ENCODE measurements at places on chromosomes 2 and 18.

- no peaks in the 10 kb centered on the region for H3K27me3 ChIP-seq
- no peak overlapping the region for H3K4me3 ChIP-seq
- no peak for DNase-seq
- no peaks in the 10 kb centered on the region for H3K36me3 ChIP-seq
- no peaks in the 10 kb centered on the region for H3K4me1 ChIP-seq
Observed at GRCh38 chr18:32698153-32698552, 74.7 kb downstream of the KLHL14 start.

- no peak overlapping the region for H3K4me3 ChIP-seq
- no peaks in the 10 kb centered on the region for H3K36me3 ChIP-seq
- DNase-seq: no peak
- H3K4me1 ChIP-seq: no peaks in the 10 kb centered on the region
Observed at GRCh38 chr2:203737360-203737759, 30.9 kb downstream of the CD28 start.

- no peaks in the 10 kb centered on the region for H3K36me3 ChIP-seq
- H3K4me1 ChIP-seq: no peaks in the 10 kb centered on the region
- H3K27me3 ChIP-seq: no peaks in the 10 kb centered on the region
- no peak for DNase-seq
- no peak overlapping the region for H3K4me3 ChIP-seq
- no peak overlapping the region for H3K27ac ChIP-seq
Observed at GRCh38 chr18:1914489-1914888, 656.8 kb downstream of the METTL4 start.

- DNase-seq: no peak
- no peak overlapping the region for H3K27ac ChIP-seq
- H3K4me1 ChIP-seq: no peaks in the 10 kb centered on the region
- no peaks in the 10 kb centered on the region for H3K36me3 ChIP-seq
- no peak overlapping the region for H3K4me3 ChIP-seq
Observed at GRCh38 chr2:190378880-190379237, 29.3 kb upstream of the MFSD6 start.

DNA sequence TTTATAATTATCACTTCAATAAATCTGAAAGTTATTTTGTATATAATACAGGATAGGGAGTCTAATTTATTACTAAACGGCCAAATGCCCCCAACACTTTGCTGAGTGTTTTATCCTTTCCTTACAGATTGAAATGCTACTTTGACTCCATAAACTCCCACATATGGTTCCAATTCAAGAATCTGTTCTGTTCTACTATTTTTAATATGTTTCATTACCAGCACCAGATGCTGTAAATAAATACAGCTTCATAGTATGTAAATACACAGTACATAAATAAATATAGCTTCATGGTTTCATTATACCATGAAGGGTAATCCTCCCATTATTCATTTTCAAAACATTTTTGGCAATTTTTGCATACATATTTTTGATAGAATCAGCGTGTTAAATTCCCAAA, 34.0 kb upstream of the MREG start:
- no peaks in the 10 kb centered on the region for H3K27me3 ChIP-seq
- no peak overlapping the region for H3K4me3 ChIP-seq
- H3K27ac ChIP-seq: no peak overlapping the region
- H3K36me3 ChIP-seq: 0 out of 2 replicates have a peak, but pooled peaks cover 4% of the 10 kb centered on the region

- H3K36me3 ChIP-seq: peaks cover 17% of the 10 kb centered on the region
- peak overlapping the region; percentile 100 for H3K27ac ChIP-seq
- no peak overlapping the region for H3K4me3 ChIP-seq
- no peaks in the 10 kb centered on the region for H3K27me3 ChIP-seq
- H3K4me1 ChIP-seq: peaks cover 92% of the 10 kb centered on the region
Observed at GRCh38 chr2:54572262-54572635, 116.1 kb downstream of the SPTBN1 start.

- H3K36me3 ChIP-seq: no peaks in the 10 kb centered on the region
- H3K4me3 ChIP-seq: no peak overlapping the region
- peaks cover 11% of the 10 kb centered on the region for H3K4me1 ChIP-seq
Observed at GRCh38 chr2:105431367-105432043, 32.7 kb upstream of the FHL2 start.

- H3K4me3 ChIP-seq: no peak overlapping the region
- H3K36me3 ChIP-seq: no peaks in the 10 kb centered on the region
- no peak for DNase-seq
- H3K27me3 ChIP-seq: no peaks in the 10 kb centered on the region
- no peak overlapping the region for H3K27ac ChIP-seq
Observed at GRCh38 chr2:133248264-133248663, 320.0 kb downstream of the NCKAP5 start.

- no peak for DNase-seq
- no peak overlapping the region for H3K4me3 ChIP-seq
- H3K27me3 ChIP-seq: peaks cover 2% of the 10 kb centered on the region
- H3K27ac ChIP-seq: no peak overlapping the region
Observed at GRCh38 chr2:26430826-26431225, 29.1 kb downstream of the DRC1 start.

GRCh38 chr2:226849349-226849748, 13.5 kb downstream of the RHBDD1 start:
- no peaks in the 10 kb centered on the region for H3K4me1 ChIP-seq
- no peak overlapping the region for H3K27ac ChIP-seq
- no peaks in the 10 kb centered on the region for H3K27me3 ChIP-seq
- no peaks in the 10 kb centered on the region for H3K36me3 ChIP-seq

GRCh38 chr18:8895987-8896619, 190.7 kb downstream of the MTCL1 start:
- no peak for DNase-seq
- peaks cover 4% of the 10 kb centered on the region for H3K4me1 ChIP-seq
- no peak overlapping the region for H3K27ac ChIP-seq
- no peaks in the 10 kb centered on the region for H3K27me3 ChIP-seq
- no peak overlapping the region for H3K4me3 ChIP-seq

GRCh38 chr2:223044092-223044836, 7.7 kb upstream of the KCNE4 start:
- peaks cover 7% of the 10 kb centered on the region for H3K4me1 ChIP-seq
- H3K4me3 ChIP-seq: no peak overlapping the region
- DNase-seq: no peak

DNA sequence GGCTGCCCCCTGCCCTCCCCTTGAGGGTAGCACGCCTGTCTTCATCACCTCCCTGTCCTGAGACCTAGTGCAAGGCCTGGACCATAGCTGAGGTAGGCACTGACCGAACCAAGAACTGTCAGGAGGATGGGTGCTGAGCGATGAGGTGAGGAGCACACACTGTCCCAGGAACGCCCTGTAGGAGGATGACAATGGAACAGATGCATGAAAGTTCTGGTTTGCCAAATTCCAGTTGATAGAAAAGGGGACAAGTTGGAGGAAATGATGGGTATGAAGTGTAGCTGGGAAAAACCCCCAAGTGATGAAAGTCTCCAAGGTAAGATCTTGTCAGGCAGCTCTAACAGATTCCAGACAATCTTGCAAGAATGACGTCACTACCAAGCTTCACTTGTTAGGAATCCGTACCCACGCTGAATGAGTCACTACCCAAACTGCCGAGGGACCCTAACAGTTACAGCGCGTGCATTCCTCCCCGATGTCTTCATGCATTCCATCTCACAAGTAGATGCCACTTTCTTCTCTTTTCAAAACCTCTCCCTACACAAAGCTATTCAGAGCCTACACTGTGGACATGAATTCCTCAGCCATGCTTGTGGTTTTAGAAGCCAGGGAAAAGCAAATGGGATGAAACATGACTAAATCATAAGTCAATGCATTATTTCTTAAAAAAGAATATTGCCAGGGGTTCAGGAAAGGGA, 27.6 kb downstream of the MRPL33 start:
- H3K27ac ChIP-seq: peak overlapping the region; percentile 99
- no peaks in the 10 kb centered on the region for H3K27me3 ChIP-seq
- no peaks in the 10 kb centered on the region for H3K36me3 ChIP-seq
- H3K4me3 ChIP-seq: no peak overlapping the region
- H3K4me1 ChIP-seq: peaks cover 20% of the 10 kb centered on the region
- DNase-seq: peak; percentile 96

DNA sequence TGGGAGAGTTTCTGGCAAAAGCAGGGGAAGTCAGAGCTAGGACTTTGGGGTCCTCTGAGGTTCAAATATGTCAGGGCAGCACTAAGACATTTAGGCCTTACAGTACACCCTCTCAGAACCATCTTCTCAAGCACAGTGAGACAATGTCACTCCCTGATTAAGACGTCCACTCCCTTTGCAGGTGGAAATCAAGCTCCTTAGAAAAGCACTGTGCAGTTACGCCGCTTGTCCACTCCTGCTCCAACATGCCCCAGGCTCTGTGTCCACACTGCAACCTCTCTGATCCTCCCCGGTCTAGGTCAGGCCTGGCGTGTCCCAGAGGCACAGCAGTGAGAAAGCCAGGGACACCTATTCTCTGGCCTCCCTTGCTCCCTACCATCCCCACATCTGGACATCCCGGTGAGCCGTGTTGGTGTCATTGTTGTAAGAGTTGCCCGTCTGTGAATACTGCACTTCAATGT, 528.6 kb upstream of the ID2 start:
- no peaks in the 10 kb centered on the region for H3K36me3 ChIP-seq
- H3K27ac ChIP-seq: no peak overlapping the region
- H3K27me3 ChIP-seq: no peaks in the 10 kb centered on the region
- no peak for DNase-seq
- H3K4me1 ChIP-seq: no peaks in the 10 kb centered on the region

DNA sequence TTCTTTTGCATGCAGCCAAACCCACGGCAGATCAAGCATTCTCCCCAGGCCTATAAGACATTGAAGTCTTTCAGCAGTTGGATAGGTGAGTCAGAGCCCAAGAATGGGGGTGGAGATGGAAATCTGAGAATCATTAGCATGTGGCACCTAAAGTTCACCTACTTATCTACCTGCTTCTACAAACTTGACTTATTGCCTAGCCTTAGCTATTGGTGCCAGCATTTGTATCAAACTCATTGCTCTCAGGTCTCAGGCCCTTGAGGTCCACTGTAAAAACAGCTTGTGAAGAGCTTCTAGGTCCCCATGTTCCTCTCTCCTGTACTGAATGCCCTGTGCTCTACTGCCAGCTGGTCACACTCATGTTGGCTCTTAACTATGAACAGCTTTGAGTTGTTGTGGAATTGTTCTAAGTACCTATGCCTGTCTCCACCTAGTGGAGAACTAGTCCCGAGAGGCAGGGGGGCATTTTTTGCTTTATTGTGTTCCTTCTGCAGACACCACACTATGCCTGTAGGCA, 278.4 kb upstream of the SPRED2 start:
- DNase-seq: no peak
- no peak overlapping the region for H3K27ac ChIP-seq
- H3K36me3 ChIP-seq: no peaks in the 10 kb centered on the region

DNA sequence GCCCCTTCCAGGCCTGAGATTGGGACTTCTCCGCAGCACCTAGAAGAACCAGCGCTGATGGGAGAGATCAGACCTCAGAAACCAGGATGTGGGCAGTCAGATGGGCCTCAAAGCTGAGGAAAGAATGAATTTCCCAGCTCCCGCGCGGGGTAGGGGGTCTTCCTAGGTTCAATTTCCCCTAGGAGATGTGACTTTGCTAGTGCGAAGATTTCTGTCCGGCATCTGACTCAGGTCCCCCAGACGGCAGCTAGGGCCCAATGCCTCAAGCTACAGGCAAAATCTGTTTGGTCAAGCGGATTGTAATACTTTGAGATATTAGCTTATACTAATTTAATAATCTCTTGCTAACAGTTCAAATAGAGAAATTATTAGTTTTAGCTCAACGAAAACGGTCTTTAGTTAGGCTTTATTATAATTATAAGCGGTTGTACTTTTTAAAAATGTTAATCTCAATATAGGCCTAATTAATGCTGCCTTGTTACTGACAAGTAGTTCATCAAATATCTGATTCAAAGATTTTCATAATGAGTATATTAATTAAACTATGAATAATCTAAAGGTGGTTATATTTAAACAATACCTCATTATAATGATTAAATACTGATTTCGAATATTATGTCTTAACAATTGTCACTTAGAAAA, 5.8 kb downstream of the DLX1 start:
- H3K4me3 ChIP-seq: no peak overlapping the region
- no peaks in the 10 kb centered on the region for H3K36me3 ChIP-seq
- peaks cover 7% of the 10 kb centered on the region for H3K4me1 ChIP-seq
- peaks cover 12% of the 10 kb centered on the region for H3K27me3 ChIP-seq

DNA sequence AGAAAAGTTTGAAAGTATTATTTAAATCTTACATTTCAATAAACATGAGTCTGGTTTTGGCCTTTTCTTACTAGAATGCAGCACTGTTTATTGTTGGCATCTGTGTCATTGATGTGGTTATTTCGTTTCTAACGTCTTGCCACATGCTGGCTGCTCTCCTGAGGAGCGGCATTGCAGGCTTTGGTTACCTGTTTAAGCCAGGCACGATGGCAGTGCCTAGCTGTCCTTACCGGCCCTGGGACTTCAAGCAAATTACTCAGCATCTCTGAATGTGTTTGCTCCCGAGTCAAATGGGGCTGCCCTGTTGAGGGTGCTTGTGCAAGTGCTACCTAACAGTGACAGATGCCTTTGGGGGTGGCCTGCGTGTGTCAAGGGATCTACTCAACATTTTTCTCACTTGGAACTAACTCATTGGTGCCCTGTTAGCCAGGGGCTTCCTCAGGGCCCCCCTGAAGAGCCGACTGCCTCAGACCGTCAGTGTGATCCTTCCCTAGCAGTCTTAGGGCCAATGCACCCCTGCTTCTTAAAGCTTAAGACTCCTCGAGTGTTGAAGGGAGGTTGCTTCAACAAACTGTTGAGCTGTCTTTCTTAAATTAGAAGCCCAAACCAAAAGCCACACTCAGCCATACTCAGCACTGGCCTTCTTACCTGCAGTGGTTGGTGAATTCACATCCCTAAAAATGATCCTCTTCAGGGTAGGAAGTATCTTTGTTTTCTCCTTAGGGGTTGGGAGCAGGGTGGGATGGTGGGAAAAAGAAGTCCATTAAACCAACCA, 151.5 kb downstream of the NCK2 start:
- no peak for DNase-seq
- no peaks in the 10 kb centered on the region for H3K4me1 ChIP-seq
- no peak overlapping the region for H3K4me3 ChIP-seq
- no peak overlapping the region for H3K27ac ChIP-seq

GRCh38 chr18:9017905-9018227, 84.6 kb upstream of the NDUFV2 start:
- DNase-seq: no peak
- no peaks in the 10 kb centered on the region for H3K36me3 ChIP-seq
- H3K4me1 ChIP-seq: peaks cover 18% of the 10 kb centered on the region

- H3K4me3 ChIP-seq: no peak overlapping the region
- H3K4me1 ChIP-seq: no peaks in the 10 kb centered on the region
- H3K27ac ChIP-seq: no peak overlapping the region
- H3K27me3 ChIP-seq: no peaks in the 10 kb centered on the region
Observed at GRCh38 chr2:109451671-109452070, 162.1 kb downstream of the SEPTIN10 start.

GRCh38 chr18:58217052-58217451, 173.0 kb downstream of the NEDD4L start:
- H3K27ac ChIP-seq: peak overlapping the region; percentile 91
- DNase-seq: no peak
- H3K36me3 ChIP-seq: no peaks in the 10 kb centered on the region
- no peak overlapping the region for H3K4me3 ChIP-seq
- no peaks in the 10 kb centered on the region for H3K27me3 ChIP-seq

GRCh38 chr2:109351164-109351756, 222.3 kb downstream of the SH3RF3 start:
- peaks cover 5% of the 10 kb centered on the region for H3K4me1 ChIP-seq
- no peak for DNase-seq
- H3K27me3 ChIP-seq: no peaks in the 10 kb centered on the region
- H3K4me3 ChIP-seq: no peak overlapping the region
- peak overlapping the region; percentile 4 for H3K27ac ChIP-seq
